ENCODE measurements at places on chromosomes 4 and X. TPM values are rescaled to one million over a fixed set of nuclear protein-coding genes. Genes with fewer than 3 reads are reported as not detected.

Gene CYBB
- 0.07 TPM for total RNA-seq

Gene NPNT
- total RNA-seq: not detected

Gene REELD1
- total RNA-seq: 0.34 TPM

GRCh38 chr4:52648836-52649235 lies 10.3 kb downstream of the USP46 start:
- no peak overlapping the region for H3K27ac ChIP-seq
- DNase-seq: no peak
- peaks cover 4% of the 10 kb centered on the region for H3K27me3 ChIP-seq

- peaks cover 1% of the 10 kb centered on the region for H3K27me3 ChIP-seq
- no peaks in the 10 kb centered on the region for H3K36me3 ChIP-seq
- no peak overlapping the region for H3K27ac ChIP-seq
Measured at GRCh38 chr4:17189401-17189720, 290.9 kb upstream of the LDB2 start.

- no peak overlapping the region for H3K27ac ChIP-seq
- no peak for DNase-seq
- H3K4me3 ChIP-seq: no peak overlapping the region
Measured at GRCh38 chr4:139152249-139152648, 24.8 kb downstream of the ELF2 start.

DNA sequence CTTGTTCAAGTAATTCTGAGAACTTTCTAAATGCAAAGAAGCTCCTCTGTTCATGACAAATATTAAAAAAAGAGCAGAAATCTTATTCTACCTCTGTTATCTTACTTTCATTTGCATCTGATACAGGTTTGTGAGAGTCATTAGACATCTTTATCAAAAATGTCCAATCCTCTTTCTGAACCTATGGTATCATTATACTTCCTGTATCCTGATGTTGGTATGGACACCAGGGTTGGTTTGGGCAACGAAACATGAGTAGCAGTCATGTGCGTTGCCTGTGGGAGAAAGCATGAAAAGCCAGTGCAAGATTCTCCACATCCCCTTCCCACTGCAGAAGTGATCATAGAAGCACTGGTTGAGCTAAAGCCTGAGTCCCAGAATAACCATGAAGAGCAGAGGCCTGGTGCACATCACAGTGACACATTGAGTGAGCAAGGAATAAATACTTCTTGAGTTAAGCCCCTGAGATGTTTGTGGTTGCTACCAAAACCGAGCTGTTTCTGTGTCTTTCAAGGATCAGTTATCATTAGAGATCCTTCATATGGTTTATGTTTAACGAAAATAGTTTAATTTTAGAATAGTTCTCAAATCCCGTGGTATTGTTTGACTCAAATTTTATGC lies 197.2 kb downstream of the BANK1 start:
- H3K27ac ChIP-seq: no peak overlapping the region
- no peaks in the 10 kb centered on the region for H3K36me3 ChIP-seq
- H3K4me3 ChIP-seq: no peak overlapping the region
- no peak for DNase-seq
- no peaks in the 10 kb centered on the region for H3K4me1 ChIP-seq

DNA sequence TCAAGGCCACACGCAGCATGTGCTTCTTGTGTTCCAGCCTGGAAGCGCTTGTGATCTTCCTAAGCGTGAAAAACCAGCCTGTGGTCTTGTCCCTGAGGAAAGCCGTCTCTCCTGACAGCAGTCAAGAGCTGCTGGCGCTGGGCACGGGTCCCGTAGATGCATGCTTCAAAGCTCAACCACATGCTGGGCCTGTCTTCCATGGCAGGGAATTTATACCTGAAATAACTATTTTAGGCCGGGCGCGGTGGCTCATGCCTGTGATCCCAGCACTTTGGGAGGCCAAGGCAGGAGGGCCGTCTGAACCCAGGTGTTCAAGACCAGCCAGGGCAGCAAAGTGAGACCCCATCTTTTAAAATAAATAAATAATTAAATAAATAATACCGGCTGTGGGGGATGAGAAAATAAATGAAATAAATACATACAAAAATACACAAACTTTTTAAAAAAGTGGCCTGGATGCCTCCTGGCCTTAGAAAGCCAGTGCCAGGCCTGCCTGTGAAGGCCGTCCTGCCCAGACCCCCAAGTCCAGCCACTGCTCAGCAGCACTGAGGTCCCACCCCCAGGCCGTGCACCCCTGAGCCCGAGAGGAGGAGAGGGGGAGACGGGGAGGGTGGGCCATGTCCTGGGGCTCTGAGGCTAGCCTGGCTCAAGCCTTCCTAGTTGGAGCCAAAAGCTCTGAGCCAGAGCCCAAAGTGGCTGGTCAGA lies 10.4 kb downstream of the LRPAP1 start:
- H3K4me1 ChIP-seq: no peaks in the 10 kb centered on the region
- no peak overlapping the region for H3K4me3 ChIP-seq
- DNase-seq: no peak
- H3K36me3 ChIP-seq: peaks cover 10% of the 10 kb centered on the region

GRCh38 chr4:33255094-33255493 lies 2534.9 kb downstream of the PCDH7 start:
- no peak overlapping the region for H3K27ac ChIP-seq
- no peak overlapping the region for H3K4me3 ChIP-seq
- no peaks in the 10 kb centered on the region for H3K36me3 ChIP-seq
- no peaks in the 10 kb centered on the region for H3K27me3 ChIP-seq

- no peaks in the 10 kb centered on the region for H3K4me1 ChIP-seq
- H3K27me3 ChIP-seq: peaks cover 45% of the 10 kb centered on the region
- no peak for DNase-seq
- H3K4me3 ChIP-seq: no peak overlapping the region
- no peak overlapping the region for H3K27ac ChIP-seq
Measured at GRCh38 chrX:140508958-140509357, 4.1 kb upstream of the SOX3 start.

DNA sequence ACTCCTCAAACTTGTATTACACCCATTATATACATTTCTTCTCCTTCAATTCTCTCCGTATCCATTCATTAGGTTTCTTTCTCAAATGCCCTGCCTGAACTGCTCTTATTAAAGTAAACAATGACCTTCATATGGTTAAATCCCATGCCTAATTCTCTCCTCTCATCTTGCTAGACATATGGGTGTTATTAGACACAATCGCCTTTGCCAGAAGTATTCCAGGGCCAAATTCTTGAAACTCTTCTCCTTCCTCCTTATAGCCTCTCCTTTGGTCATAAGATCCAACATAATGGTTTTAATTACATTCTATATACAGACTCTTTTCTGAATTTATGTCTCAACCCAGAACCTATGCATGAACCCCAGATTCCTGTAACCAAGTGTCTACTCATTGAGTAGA lies 4.8 kb downstream of the ANXA10 start:
- H3K27ac ChIP-seq: no peak overlapping the region
- H3K27me3 ChIP-seq: no peaks in the 10 kb centered on the region
- H3K4me1 ChIP-seq: no peaks in the 10 kb centered on the region
- DNase-seq: no peak
- H3K36me3 ChIP-seq: no peaks in the 10 kb centered on the region
- no peak overlapping the region for H3K4me3 ChIP-seq

DNA sequence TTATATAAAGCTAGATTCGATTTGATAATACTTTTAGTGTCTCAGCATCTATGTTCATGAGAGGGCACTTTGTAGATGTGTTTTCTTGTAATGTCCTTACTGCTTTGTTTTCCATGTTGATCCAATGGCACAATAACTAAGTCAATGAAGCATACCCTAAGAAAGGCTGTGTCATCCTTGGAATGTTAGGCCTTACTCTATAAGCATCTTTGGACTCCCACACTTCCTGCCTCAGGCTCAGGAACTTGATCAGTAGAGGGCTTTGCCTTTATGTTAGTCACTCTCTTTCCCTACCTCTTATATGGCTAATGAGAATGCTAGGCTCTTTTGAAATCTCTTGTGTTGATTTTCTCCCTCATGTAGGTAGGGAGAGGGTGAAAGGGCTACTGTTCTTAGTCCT lies 33.2 kb upstream of the EDA2R start:
- H3K27ac ChIP-seq: no peak overlapping the region
- no peak for DNase-seq
- H3K36me3 ChIP-seq: no peaks in the 10 kb centered on the region
- no peak overlapping the region for H3K4me3 ChIP-seq
- H3K27me3 ChIP-seq: peaks cover 1% of the 10 kb centered on the region

Data from activated CD8-positive, alpha-beta T cell treated with anti-CD3 and anti-CD28 coated beads for 36 hours (primary cell).